ENCODE measurements at places on chromosomes 3 and 15.

DNA sequence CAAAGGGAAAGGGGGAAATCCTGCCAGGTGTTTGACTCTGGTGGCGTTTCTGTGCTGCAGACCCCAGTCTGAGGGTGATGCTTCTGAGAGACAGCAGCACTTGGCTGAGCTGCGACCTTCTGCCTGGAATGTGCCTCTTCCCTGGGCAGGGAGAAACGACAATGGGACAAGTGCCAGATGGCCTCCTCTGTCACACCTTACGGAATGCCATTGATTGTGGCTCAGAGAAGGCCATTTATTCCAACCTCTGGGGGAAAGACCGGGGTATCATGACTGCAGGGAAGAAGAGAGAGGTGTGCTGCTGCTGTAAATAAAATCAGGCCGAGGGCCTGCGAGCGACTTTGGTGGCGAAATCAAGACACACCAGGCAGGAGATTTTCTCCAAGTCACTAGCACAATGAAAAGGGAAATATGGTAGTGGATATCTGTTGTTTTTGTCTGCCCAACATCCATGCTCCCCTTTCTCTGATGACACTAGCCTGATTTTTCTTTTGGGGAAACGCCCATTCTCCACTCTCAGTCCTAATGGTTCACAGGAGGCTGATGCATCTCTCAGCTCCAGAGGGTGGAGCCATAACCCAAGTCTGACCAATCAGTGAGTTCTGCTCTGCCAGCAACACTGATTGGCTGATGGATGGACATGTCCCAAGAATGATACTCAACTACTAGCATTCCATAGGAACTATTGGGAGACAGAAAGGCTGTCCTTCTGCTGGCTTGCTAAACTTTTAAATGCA, 336.1 kb downstream of the FOXP1 start:
- DNase-seq, result peak; percentile 17

- DNase-seq, result no peak
Measured at GRCh38 chr15:88019656-88020055, 236.9 kb downstream of the NTRK3 start.

GRCh38 chr3:187572441-187572840, 97.8 kb downstream of the SST start:
- no peak for DNase-seq

GRCh38 chr15:39459548-39459947, 121.3 kb upstream of the THBS1 start:
- no peak for DNase-seq

DNA sequence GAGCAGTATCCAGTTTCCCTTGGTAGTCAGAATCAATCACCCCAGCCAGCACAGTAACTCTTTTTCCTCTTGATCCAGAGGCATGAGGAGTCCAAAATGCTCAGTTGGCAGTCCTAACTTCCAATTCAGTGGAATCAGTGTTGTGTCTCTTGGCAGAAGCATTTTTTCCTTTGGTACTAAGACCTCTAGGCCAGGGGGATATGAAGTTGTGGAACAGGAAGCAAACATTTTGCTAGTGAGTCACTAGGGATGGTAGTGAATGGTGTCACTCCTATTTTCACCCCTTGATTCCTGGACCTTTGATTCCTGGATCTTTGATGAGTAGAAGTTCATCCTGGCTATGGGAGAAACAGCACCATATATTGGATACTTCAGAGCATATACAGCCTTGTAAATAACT, 70.5 kb upstream of the ALDH1A3 start:
- DNase-seq, result no peak
